ENCODE measurements at places on chromosomes 7 and 10.

GRCh38 chr10:1114315-1114714, 58.1 kb downstream of the WDR37 start:
- no peak for DNase-seq

DNA sequence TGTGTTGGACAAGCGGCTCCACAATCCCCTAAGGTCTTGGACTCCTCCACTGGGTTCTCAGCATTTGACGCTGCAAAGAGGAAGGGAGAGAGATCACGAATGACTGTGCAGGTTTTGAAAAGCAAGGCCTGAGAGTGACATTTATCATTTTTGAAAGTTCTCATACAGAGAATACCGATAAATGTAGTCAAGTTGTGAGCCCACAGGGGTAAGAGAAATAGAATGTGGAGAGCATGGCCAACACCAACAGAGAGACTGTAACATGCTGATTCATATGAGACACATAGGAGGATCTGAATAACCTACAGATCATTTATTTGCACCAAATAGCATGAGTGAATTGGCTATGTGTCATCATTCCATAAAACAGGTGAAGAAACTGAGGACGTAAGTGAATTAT, 230.5 kb upstream of the MBL2 start:
- no peak for DNase-seq

DNA sequence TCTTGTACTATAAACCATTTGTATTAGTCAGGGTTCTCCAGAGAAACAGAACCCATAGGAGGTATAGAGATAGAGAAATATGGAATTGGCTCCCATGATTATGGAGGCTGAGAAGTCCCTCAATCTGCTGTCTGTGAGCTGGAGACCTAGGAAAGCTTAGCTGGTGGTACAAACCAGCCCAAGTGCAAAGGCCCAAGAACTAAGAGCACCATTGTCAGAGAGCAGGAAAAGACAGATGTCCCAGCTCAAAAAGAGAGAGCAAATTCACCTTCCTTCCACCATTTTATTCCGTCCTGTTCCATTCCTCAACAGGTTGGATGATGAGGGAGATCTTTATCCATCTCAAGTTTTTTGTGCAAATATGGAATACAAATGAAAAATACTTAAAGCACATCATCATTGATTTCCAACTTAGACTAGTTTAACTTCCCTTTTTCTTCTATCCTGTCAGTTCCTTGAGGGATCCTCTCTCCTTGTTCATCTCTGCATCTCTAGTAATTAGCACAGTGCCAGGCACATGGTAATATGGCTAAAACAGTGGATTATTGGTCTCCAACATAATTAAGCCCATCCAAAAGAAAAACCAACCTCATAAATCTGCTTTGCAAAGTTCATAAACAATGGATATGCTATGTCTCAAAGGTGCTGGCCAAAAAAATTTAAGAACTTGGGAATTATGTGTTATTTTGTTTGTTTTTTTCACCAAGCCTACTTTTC, 83.1 kb upstream of the PIK3CG start:
- no peak for DNase-seq

DNA sequence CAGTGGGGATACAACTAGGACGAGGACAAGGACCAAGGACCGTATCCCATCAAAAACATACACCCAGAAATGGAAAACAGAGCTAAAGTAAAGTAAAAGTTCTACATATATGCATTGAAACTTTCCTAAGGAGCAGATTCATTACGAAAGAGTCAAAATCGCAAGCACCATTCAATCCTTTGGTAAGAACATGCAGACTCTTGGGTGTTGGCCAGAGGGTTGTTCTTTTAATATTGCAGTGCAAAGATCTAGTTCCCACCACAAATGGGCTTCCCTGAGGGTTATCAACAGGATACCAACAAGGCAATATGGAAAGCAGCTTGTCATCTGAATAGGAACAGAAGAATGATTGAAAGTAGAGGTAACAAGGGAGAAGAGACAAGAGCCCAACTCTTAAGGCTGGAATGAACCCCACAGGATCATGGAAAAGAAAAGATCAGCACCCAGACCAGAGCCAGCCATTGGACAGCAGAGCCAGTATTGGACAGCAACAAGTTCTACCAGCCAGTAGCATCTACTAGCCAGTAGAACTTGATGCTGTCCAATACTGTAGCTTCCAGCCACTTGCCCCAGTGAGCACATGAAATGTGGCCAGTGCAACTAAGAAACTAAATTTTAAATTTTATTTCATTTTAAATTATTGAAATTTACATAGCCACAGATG, 66.0 kb downstream of the OSBPL3 start:
- DNase-seq = no peak

- no peak for DNase-seq
Observed at GRCh38 chr10:74521526-74521925, 304.9 kb upstream of the KAT6B start.

DNA sequence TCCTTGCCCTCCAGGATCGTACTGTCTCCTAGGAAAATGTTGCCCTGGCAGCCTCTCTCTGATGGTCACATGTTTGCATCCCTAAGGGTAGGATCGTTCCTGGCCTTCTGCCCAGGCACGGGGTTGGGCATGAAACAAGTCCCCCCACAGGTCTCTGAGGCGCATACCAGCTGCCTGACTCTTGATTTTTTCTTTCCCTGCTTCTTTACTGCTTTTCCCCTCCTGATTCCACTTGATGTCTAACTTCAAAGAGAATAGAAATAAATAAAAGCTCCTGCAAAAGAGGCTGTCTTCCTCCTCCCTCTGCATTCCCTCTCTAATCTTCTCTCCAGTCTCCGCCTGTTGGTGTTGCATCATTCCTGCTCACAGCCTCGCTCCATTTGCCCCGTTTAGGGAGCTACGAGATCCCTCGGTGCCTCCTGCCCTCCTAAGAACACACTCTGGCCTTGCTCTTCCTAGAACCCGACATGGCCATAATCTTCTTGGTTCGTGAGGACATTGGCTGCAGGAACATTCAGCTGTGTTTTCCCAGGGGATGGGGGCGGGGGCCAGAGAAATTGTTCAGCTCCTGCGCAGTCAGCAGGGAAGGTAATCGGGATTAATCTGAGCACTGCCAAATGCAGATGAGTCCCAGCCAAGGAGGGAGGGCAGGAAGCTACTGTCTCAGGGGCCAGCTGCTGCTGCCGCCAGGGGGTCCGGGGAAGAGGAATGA, 26.0 kb downstream of the LEP start:
- no peak for DNase-seq

- no peak for DNase-seq
Observed at GRCh38 chr10:59448616-59449015, 86.3 kb upstream of the FAM13C start.

DNA sequence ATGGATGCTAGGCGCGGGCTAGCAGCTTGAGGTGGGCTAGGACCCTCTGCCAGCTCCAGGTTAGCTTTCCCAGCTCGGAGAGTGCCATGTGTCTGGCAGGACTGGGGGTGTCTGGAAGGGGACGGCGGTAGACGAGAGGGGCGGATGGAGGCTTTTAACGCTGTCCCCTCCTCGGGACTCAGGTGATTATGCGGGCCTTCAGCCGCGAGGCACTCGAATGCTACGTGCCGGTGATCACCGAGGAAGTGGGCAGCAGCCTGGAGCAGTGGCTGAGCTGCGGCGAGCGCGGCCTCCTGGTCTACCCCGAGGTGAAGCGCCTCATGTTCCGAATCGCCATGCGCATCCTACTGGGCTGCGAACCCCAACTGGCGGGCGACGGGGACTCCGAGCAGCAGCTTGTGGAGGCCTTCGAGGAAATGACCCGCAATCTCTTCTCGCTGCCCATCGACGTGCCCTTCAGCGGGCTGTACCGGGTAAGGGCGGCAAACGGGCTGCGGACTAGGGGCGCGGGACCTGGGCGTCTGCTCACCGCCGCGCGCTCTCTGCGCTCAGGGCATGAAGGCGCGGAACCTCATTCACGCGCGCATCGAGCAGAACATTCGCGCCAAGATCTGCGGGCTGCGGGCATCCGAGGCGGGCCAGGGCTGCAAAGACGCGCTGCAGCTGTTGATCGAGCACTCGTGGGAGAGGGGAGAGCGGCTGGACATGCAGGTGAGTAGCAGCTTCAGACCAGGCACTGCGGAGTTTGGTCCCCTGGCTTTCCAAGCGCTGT, 1.1 kb downstream of the CYP26A1 start:
- DNase-seq = no peak

DNA sequence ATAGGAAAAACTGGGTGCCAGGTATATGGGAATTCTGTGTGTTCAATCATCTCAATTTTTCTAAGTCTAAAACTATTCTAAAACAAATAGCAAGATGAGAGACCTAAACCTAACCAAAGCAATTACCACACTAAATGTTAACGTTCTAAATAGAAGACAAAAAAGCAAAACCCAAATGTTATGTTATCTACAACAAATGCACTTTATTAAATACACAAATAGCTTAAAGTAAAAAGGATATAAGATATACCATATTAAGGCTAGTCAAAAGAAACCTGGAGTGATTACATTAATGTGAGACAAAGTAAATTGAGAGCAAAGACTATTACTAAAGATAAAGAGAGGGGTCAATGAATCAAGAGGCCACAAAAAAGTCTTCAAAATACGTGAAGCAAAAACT, 81.4 kb downstream of the LARP4B start:
- no peak for DNase-seq

DNA sequence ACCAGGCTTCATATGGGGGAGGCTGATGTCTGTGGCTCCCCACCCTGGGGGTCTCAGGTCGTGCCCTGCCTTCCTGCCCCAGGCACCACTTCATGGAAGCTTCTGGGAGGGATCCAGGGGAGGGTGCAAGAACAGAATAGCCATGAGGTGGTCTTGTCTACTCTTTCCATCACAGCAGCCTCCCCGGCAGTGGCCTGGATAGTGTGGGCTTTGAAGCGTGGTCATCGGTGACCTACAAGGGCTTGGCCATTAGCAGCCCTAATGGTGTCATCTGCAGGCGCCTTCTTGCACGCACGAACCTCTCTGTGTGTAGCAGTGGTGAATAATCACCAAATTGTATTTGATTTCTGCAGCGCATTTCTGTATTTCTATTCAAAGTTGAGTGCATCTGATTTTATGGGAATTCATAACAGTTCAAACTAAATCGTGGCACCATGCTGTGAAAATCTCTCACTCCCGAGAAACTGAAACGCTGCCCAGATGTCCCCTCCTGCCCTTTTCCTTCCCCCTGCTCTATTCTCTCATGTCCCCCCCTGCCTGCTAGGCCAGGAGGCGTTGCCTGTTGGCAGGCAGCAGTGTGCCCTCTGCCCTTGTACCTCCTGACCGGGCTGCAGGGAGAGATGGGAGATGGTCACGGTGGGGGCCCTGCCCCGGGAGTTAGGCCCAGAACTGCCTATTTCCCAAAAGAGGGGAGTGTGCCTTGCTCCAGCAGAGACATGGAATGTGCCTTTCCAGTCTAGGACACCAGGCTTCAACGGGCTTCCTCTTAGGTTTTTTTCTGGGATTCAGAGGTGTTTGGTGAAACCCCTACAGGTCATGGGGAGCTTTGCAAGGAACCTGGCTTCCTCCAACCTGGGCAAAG, 34.8 kb downstream of the CDH23 start:
- no peak for DNase-seq

DNA sequence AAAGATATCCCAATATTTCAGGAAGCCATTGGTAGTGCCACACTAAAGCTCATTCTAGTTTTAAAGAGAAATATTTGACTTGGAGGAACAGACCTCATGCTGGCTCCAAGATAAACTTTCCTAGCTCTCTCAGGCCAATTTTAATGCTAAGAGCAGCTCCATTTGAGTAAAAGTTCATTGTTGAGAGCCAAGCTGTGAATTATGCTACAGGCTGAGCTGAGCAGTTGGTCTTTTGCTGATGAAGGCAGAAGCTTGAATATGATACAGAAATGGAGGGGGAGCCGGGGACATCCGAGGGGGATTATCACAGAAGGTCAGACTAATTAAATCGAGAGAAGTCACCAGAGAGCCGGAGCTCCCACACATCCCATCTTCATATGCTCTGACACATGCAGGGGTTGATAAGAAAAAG, 175.7 kb upstream of the AUTS2 start:
- no peak for DNase-seq

Data from stimulated activated CD8-positive, alpha-beta memory T cell treated with anti-CD3 and anti-CD28 coated beads, Interleukin-2, amount 100 ng/mL, for 1 hour (primary cell).